Stimulated activated CD8-positive, alpha-beta memory T cell treated with anti-CD3 and anti-CD28 coated beads, Interleukin-15, amount 100 ng/mL, for 1 hour (primary cell): ENCODE measurements at places on chromosomes 7 and 10.

DNA sequence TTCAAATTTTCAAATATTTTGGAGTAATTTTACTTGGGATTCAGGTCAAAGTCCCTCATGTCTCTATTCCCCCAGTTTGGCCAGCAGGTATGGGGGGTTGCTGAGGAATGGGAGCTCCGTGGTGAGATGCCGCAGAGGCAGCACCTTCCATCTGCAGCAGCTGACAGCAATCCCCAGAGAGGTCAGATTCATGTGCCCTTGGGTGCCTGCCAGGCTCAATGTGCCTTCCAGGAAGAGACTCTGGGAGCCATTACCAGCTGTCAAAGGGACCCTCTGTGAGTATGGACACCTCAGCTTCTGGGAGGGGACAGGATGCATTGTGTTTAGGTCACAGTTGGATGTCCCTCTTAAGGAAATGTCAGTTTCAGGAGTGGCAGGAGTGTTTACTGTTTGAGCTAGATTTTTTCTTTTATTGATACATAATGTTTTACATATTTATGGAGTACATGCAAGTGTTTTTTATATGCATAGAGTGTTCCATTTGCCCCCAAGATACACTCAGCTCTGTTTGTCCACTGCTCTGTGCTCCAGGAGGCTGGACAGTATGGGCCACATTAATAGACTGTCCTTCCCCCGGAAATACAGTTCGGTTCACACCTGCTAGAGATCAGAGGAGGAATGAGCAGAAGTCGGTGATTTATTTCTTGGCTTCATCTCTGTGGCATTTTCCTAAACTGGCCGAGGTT, 75.3 kb upstream of the GRB10 start:
- no peak for DNase-seq

- DNase-seq = no peak
Observed at GRCh38 chr7:34844936-34845665, 187.1 kb downstream of the NPSR1 start.

DNA sequence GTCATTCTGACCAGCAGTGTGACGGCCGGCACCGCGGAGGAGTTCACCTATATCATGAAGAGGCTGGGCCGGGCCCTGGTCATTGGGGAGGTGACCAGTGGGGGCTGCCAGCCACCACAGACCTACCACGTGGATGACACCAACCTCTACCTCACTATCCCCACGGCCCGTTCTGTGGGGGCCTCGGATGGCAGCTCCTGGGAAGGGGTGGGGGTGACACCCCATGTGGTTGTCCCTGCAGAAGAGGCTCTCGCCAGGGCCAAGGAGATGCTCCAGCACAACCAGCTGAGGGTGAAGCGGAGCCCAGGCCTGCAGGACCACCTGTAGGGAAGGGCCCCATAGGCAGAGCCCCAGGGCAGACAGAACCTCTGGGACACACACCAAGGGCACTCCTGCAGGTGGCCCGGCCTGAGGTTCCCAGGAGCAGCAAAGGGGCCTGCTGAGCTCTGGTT, 9.0 kb downstream of the RBP3 start:
- DNase-seq = no peak

DNA sequence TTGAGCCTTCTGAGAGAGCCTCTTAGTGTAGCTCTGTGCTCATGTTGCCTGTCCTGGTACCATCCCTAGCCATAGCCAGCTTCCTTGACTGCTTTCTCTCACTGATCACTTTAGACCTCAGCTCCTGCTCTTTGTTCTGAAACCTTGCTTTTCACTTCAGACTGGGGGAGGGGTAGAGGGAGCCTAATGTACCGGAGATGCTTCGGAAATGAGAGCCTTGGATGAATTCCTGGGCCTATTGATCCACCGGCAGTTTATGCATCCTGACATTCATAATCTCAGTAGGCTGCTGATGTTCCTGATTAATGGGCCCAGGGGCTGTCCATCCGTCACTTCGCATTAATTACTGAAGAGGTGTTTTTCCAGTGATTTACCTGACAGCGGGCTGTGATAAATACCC, 38.8 kb downstream of the R3HCC1L start:
- no peak for DNase-seq

GRCh38 chr7:92010215-92010614, 69.6 kb downstream of the AKAP9 start:
- DNase-seq = no peak

DNA sequence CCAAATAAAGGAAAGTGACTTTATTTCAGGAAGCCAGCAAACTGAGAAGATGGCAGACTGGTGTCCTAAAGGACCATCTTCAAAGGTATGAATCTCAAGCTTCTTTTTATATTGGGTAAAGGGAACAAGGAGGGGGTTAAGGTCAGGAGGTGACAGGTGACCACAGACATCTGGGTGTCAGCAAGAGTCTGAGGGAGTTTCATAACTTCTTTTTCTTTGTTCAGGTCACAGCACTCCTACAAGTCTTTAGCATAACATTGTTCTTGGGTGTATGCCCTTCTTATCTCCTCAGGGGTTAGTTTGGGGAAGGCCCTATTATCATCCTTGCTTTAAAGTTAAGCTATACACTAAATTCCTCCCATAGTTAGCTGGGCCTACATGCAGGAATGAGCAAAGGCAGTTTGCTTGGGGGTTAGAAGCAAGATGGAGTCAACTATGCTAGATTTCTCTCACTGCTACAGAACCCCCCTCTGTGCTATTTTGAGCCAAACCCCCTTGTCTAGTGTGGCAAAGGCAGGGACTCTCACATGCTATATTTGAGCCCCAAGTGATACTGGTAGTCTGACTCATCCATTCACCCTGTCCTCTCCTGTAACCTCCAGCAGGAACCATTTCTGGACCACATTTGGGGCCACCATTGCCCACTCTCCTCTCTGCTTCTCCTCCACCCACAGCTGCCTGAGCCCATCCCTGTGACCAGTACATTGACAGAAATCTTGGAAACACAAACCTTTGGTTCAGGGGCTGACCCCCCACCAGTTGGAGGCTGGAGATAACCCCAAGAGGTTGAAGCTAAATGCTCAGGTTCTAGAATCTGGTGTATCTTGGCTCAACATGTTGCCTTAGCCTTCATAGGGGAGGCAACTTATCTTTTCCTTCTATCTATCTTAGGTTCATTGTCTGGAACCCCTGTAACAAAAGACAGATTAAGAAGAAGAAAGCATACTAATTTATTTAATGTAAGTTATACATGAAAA, 55.5 kb upstream of the LRGUK start:
- no peak for DNase-seq

DNA sequence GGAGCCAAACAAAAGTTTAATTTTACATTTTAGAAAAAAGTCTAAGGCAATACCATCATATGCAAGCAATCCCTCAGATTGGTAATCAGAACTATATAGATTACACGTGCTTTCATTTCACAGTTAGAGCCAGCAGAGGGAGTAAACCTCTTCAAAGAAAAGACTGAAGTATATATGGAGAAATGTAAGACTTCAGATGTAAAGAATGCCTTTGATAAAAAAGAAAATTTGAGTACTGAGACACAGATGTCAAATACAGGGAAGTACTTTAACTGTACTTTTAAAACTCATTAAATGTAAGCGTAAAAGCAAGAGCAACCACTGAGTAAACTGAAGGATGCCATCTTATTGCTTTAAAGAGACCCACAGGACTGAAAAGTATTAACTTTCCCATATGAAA, 101.4 kb upstream of the FAM133B start:
- no peak for DNase-seq

DNA sequence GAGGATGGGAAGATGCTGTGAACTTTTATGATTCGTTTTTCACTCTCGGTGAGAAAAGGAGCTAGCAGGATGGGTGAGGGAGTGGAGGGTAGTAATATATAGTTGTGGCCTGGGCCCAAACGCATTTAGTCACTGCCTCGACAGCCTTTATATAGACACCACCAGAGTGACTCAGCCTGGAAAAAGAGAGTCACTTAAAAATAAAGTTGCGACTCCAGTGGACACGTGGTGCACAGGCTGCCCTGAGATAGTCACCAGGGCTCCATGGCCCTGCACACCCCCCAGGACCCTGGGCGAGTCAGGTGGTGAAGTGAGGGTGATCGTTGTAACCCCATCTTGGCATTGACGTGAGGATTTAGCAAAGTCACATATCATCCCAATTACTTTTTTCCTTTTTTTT, 106.7 kb downstream of the CUX1 start:
- DNase-seq = no peak

DNA sequence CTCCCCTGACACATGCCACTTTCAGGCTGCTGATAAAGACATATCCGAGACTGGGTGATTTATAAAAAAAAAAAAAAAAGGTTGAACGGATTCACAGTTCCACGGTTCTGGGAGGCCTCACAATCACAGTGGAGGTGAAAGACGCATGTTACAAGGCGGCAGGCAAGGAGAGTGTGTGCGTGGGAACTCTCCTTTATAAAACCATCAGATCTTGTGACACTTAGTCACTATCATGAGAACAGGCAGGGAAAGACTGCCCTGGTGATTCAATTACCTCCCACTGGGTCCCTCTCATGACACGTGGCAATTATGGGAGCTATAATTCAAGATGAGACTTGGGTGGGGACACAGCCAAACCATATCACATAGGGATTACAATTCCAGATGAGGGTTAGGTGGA, 181.5 kb downstream of the TCERG1L start:
- DNase-seq = no peak

GRCh38 chr10:87504640-87505365, at the start of gene MINPP1:
MINPP1 (plus strand) TSS chr10:87504893; CDS start chr10:87504916, 23 bp downstream.
- peak; percentile 38 for DNase-seq

DNA sequence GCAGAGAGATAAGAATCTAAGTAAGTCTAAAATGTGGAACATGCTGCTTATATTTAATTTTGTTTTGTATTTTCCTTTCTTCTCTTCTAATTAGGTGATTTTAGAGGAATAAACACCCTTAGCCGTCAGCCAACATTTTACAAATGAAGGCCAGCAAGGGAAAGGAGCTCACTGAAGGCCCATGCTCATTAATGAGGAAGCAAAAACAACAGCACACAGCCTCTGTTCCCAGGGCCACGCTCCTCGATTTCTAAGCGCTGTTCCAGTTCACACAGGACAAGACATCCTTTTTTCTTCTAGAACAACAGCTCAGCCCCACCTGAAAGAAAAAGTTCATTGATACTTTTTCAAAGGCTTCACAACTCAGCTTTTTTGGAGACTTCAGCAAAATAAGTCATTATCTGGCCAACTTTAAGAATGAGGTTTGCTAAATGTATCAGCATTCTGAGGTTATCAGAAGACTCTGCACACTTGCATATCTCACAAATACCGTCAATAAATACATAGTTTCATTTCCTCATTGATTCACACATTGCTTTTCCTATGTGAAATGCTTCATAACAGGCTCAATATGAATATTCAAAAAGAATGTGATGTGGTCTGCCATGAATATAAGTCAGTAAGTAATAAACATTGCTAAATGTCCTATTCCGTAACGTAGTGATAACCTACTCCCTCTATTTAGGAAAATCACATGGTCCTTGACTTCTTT, 34.8 kb upstream of the SFMBT2 start:
- no peak for DNase-seq

- DNase-seq = no peak
Observed at GRCh38 chr7:151243408-151244195, 4.9 kb downstream of the SMARCD3 start.

DNA sequence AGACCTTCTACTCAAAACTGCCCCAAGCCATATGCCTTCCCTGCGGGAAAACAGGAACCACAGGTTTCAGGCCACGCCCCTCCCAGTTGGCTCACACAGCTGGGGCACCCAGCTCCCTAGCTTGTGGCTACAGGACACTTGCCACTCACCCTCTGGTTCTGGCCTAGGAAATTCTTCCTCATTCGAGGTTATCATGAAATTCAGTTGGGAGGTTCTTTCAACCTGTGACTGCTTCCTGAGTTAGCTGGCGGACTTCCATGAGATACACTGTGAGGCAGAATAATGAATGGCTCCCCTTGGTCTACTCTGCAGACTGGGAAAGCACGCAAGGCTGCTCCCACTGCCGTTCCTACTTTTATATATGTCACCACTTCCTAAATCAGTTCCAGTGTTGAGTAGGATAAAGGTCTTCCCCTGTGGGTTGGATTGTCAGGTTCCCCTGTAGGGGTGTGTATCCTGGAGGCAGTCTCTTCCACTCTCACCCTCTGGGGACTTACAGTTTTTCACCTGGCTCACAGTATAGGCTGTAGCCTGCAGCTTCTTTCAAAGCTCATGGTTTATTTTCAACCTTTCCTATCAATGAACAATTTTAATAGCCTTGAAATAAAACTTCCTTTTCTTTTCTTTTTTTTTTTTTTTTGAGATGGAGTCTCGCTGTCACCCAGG, 37.0 kb downstream of the GPR22 start:
- DNase-seq = no peak

GRCh38 chr7:114405427-114405826, 9.2 kb upstream of the FOXP2 start:
- DNase-seq = no peak

GRCh38 chr7:17758008-17758407, 182.3 kb downstream of the SNX13 start:
- DNase-seq = no peak

DNA sequence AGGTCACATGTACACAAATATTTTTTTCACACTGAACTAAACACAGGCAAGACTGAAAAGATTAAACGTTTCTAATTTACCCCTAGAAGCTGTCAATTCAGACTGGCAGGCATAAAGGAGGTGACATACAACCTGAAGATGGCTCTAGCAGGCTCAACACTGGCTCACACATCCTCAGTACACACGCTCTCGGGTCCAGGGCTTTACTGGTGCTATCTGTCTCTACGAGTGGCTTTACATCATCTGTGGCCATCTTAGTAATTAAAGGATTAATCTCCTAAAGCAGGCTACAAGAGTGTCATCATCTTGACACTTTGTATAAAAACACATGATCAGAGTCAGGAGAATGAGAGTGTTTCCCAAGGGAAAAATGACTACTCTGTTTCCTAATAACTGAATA, 57.3 kb downstream of the COPG2 start:
- DNase-seq = no peak

- DNase-seq = no peak
Observed at GRCh38 chr10:89373916-89374711, 3.7 kb upstream of the IFIT1B start.

DNA sequence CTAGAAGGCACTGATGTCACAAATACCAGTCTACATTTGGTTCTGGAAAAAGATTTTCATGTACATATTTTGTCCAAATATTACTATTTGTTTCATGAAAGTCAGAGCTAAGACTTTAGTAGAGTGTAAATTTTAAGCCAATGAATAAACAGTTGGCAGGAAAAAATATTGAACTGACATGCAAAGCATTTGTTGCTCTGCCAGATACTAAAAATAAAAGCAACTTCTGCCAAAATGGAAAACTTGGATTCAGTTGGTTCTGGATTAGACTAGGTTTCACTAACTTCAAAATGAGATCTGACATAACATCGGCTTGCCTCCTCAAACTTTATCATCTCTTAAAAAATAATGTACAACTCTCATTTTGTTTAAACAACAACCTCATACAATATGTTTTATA, 34.9 kb downstream of the FAM204A start:
- no peak for DNase-seq

DNA sequence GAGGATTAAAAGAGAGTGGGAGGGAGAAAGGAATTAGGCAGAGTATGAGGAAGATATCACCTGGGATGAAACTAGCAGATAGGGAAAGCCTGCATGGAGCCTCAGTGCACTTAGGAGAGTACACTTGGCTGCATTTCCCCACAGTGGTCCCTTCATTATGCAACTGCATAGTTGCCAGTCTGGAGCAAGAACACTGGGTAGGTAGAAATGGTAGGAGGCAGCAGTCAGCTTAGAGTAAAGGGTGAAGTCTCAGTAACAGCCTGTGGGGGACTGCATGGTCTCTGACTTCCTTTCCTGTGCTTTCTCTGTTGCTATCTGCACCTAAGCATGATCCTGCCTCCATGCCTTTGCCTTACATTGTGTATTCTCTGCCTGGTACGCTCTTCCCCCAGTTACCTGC, 14.0 kb upstream of the PCGF5 start:
- no peak for DNase-seq

- no peak for DNase-seq
Observed at GRCh38 chr10:86195521-86196157, 171.0 kb downstream of the GRID1 start.
